ENCODE measurements at places on chromosomes 12 and 14.

DNA sequence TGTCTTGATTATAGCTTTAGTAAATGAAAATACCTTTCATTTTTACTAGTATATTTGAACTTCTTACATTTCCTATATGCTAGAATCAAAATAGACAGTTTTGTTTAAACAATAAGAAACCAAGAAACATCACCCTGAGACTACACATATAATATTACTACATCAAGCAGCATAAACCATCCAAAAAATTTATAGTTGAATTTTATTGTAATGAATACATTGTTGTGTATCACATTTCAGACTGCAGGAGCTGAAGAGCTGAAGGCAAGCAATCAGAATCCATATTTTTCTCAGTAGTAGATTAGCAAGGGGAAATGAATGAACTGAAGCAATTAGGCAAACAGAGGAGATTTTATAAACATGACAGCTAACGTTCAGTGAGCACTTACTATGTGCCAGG, 379.2 kb downstream of the BTG1 start:
- no peak for DNase-seq

GRCh38 chr14:101780390-101780789, 18.9 kb downstream of the PPP2R5C start:
- DNase-seq = no peak

- DNase-seq = no peak
Observed at GRCh38 chr12:124386059-124386458, 91.2 kb downstream of the RFLNA start.

DNA sequence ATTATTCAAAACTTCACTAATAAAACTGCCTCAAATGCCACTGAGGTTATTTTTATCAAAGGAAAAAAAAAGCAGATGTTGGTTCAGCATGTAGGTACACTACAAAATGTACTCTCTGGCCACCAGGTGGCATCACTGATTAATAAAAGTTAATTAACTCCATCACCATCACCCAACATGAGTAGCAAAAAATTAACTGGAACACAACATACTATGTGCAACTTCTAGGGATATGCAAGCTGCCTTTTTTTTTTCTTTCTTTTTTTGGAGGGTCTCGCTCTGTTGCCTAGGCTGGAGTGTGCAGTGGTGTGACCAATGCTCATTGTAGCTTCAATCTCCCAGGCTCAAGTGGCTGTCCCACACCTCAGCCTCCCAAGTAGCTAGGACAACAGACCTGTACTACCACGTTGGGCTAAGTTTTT, 43.8 kb upstream of the NR2C1 start:
- DNase-seq = no peak

GRCh38 chr12:105741786-105742566, 396.8 kb downstream of the NUAK1 start:
- no peak for DNase-seq
